ENCODE measurements at places on chromosomes 5 and 9.
A peak's percentile ranks its signal among the peaks of the same experiment; 100 is the strongest.

GRCh38 chr5:137629646-137630045 is 106.2 kb downstream of the KLHL3 start:
- H3K36me3 ChIP-seq = peaks cover 10% of the 10 kb centered on the region
- no peak overlapping the region for H3K4me3 ChIP-seq
- no peaks in the 10 kb centered on the region for H3K27me3 ChIP-seq
- DNase-seq = peak; percentile 25

GRCh38 chr5:175479125-175479881 is 943 bp downstream of the SFXN1 start:
- DNase-seq = no peak
- H3K4me3 ChIP-seq = peak overlapping the region; percentile 94
- peaks cover 27% of the 10 kb centered on the region for H3K36me3 ChIP-seq
- H3K27me3 ChIP-seq = peaks cover 28% of the 10 kb centered on the region

DNA sequence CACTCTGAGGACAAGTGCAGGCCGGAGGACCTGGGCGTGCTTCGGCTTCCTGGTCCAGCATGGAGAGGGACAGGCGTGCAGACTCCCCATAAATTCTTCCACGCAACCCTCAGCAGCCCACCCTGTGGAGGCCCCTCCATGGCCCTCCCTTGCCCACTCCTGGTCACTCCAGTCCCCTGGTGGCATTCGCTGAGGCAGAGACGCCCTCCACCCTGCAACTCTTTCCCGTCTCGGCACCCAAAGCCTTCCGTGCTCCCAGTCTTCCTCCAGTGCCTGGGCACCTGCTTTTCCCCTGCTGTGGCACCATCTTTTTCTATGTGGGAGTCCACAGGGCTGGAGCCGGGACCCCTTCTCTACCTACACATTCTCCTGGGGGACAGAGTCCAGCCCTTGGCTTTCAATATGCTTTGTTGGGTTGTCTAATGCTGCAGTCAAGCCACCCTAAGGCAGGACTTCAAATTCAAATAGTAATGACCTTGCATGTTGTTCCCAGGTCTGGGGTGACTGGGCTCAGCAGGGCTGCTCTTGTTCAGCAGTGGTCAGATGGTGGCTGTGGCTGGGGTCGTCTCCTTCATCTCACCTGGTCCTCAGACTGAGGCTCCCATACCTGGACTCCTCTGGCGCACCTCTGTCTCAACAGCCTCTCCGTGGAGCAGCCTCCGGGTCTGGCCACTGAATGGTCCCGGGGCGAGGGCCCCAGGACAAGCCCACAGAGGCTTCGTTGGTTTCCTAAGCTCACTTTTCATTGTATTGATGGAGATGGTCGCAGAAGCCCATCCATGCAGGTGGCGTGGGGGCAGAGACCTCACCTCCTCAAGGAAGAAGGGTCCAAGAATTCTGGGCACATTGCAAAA is 15.2 kb downstream of the MRPL36 start:
- peak overlapping the region; percentile 27 for H3K27ac ChIP-seq
- H3K4me3 ChIP-seq = no peak overlapping the region
- no peak for DNase-seq
- H3K27me3 ChIP-seq = no peaks in the 10 kb centered on the region
- no peaks in the 10 kb centered on the region for H3K36me3 ChIP-seq

- peak overlapping the region; percentile 77 for H3K4me3 ChIP-seq
- no peaks in the 10 kb centered on the region for H3K36me3 ChIP-seq
- no peak for DNase-seq
- H3K4me1 ChIP-seq = peaks cover 38% of the 10 kb centered on the region
Measured at GRCh38 chr9:120928015-120928482, 1.5 kb upstream of the TRAF1 start.

- H3K4me1 ChIP-seq = peaks cover 14% of the 10 kb centered on the region
- no peaks in the 10 kb centered on the region for H3K36me3 ChIP-seq
- H3K4me3 ChIP-seq = no peak overlapping the region
Measured at GRCh38 chr5:72615061-72615460, 107.9 kb upstream of the ZNF366 start.

DNA sequence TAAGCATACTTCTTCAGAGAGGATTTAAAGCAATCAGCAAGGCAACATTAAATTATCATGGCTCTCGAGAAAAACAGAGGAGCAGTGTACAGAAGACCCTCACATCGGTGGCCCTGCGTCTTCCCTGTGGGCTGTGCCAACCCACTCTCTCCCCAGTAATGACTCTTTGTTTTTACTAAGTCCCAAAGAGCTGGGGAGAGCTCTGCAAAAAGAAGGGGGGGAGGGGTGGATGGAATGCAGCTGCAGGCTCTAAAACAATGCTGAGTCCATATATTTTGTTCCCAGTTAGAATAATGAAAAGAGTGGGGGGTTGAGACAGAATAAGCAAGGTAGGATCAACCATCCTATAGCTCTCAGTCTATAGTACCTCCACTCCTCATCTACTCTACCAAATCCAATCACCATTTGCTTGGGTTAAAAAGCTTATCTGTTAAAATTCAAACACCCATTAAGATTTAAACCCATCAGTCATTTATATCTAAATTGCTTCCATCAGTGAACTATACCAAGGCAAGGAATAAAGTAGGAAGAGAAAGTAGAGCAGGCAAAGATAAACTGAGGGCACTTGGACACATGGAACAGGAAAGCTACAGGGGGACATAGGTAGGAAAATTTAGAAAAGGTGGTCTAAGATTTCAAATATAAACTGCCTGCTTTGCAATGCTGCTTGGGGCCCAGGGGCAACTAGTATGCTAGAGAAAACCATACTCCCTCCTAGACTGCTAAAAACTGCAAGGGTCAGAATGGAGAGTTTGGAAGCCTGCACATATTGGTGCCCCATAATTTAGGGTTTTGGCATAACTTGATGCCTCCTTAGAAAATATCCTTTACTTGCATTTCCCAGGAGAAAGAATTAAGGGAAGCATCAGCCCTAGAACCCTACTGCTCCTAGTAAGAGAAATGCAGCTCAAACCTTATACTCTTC is 20.6 kb downstream of the ELL2 start:
- no peaks in the 10 kb centered on the region for H3K36me3 ChIP-seq

DNA sequence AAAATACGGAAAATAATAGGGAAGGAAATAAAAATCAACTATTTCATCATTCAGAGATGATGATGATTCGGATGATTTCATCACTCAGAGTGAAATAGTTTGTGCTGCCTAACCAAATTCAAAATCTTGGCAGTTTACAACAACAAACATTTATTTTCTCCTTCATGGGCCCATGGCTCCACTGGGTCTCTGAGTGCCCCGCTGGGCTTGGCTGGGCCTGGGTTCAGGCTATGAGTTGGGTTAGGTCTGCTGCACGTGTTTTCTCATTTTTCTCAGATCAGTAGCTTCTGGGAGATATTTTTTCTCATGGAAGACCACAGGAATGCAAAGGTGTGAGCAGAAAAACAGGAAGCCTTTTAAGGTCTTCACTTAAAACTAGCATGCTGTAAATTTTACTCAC is 24.0 kb upstream of the F2RL1 start:
- no peak overlapping the region for H3K27ac ChIP-seq
- no peak for DNase-seq
- H3K4me1 ChIP-seq = peaks cover 21% of the 10 kb centered on the region
- H3K27me3 ChIP-seq = no peaks in the 10 kb centered on the region

DNA sequence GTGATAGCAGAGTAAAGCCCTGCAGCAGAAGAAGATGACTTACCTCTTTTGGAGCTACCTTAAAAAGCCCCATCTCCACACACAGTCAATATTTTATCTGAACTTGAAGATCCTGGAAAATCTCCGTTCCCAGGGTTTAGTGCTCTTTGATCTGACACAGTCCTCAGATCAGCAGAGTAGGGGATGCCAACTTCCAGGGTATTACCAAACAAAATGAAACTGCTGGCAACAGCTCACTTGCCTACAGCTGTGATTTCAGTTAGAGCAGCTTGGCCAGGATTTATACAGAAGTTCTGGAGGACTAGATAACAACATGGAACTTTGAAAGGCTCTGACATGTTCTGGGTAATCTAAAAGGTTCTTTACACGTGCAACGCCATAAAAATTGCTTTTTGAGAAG is 1537.8 kb upstream of the ACO1 start:
- H3K27ac ChIP-seq = no peak overlapping the region
- DNase-seq = no peak
- no peaks in the 10 kb centered on the region for H3K27me3 ChIP-seq
- H3K4me3 ChIP-seq = no peak overlapping the region

- H3K27ac ChIP-seq = no peak overlapping the region
- no peak for DNase-seq
- H3K27me3 ChIP-seq = no peaks in the 10 kb centered on the region
- H3K4me3 ChIP-seq = no peak overlapping the region
Measured at GRCh38 chr5:109003928-109004327, 256.2 kb downstream of the FER start.

DNA sequence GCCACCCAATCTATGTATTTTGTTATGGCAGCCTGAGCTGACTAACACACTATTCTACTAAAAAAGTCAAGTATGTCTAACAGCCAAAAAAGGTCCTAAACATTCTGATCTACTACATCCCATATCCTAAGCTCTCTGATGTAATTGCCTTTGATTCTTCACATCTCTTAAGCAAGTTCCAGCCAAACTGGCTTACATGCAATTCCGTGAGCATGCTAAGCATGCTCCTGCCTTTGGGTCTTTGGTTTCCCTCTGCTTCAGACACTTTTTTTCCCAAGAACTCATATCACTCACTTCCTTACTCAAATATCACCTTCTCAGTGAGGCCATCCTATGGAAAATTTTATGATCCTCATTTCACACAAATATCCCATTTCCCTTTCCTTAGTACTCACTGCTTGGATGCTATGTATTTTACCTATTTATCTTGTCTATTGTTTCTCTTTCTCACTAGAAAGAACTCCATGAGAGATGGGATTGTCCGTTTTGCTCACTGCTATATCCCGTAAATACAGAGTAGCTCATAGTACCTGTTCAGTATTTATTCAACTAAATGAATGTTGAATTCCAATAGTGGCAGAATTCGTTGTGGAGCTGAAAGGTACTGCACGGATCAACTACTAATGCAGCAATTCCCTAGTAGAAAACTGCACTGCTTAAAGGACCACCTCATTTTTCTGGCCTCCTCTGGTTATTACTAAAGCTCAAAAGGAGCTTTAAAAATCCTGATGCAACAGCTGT is 2.3 kb upstream of the SLC12A2 start:
- H3K36me3 ChIP-seq = no peaks in the 10 kb centered on the region
- DNase-seq = no peak
- peak overlapping the region; percentile 92 for H3K4me3 ChIP-seq
- H3K27ac ChIP-seq = peak overlapping the region; percentile 72
- peaks cover 45% of the 10 kb centered on the region for H3K4me1 ChIP-seq
- no peaks in the 10 kb centered on the region for H3K27me3 ChIP-seq
